GM04503 (cell line): ENCODE measurements at places on chromosomes 16 and 17.
A peak's percentile ranks its signal among the peaks of the same experiment; 100 is the strongest.

DNA sequence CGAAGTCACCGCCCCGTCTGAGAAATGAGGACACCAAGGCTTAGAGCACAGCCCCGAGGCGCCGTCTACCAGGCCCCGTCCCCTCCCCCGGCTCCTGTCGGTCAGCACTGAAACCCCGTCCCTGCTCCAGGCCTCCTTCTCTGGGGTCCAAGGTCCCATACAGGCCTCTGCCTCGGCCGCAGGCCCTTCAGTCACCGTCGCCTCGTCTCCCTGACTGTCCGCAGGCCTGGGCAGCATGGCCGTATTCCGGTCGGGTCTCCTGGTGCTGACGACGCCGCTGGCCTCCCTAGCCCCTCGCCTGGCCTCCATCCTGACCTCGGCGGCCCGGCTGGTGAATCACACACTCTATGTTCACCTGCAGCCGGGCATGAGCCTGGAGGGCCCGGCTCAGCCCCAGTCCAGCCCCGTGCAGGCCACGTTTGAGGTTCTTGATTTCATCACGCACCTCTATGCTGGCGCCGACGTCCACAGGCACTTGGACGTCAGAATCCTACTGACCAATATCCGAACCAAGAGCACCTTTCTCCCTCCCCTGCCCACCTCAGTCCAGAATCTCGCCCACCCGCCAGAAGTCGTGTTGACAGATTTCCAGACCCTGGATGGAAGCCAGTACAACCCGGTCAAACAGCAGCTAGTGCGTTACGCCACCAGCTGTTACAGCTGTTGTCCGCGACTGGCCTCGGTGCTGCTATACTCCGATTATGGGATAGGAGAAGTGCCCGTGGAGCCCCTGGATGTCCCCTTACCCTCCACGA is 617 bp downstream of the COASY start:
- no peak for DNase-seq

GRCh38 chr16:46715769-46716305 is 26.4 kb downstream of the ORC6 start:
- DNase-seq, result no peak

DNA sequence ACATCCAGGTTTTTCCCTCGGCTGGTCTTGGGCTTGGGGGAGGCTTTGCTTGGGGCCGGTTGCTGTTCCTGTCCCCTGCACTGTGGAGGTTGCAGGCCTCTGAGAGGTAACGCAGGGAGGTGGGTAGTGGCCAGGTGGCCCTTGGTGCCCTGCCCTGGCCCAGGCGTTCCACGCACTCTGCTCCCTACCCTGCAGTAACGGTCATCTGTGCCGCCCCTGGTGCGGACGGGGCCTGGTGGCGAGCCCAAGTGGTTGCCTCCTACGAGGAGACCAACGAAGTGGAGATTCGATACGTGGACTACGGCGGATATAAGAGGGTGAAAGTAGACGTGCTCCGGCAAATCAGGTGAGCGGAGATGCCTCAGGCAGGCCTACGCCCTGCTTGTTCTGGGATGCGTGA is 30.9 kb downstream of the AKAP1 start:
- no peak for DNase-seq

GRCh38 chr16:66894948-66895688 is 14.8 kb downstream of the PDP2 start:
- no peak for DNase-seq

DNA sequence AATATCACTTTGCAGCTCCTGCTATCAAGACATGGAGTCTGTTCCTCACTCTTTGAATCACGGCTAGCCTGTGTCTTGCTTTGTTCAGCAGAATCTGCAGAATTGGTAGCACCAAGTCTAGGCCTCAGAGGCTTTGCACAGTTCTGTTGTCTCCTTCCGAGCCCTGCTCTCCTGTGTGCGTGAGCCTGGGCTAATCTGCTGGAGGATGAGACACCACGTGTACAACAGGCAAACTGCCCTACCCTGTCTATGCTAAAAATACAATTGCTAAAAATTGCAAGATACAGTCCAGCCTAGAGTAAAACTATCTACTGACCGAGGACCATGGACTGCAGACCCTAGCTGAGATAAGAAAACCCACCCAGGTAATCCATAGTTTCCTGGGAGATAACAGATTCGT is 484.7 kb downstream of the NPIPA7 start:
- DNase-seq, result no peak

DNA sequence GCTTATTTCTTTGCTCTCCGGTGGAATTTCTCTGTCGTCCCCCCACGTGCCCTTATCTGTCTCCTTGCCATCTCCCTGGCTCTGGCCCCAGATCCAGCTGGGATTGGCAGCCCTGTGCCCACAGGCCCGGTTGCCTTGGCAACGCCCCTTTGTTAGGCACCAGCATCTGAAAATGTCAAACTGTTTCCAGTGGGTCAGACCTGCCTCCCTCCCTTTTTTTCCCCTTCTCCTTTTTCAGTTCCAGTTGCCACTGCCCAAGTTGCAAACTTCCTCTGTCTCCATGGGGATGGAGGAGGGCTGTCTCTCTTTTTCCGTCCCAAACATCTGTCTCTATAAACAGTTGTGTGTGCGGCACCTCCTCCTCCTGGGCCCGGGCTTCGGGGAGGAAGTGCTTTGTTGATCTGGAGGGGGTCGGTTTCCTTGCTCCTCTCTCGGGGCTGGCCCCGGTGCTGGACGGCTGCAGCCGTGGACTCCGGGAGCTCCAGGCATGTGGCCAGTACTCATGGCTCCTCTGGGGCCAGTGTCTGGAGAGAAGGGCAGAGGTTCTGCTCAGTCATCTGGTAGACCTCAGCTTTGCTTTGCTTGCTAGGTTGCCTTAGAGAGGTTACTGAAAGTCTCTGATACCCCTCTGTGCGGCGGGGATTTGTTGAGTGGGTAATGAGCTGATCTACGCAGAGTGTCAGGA is 35.3 kb downstream of the SOCS3 start:
- DNase-seq, result peak; percentile 86
